Thoracic aorta (tissue), 2 donors: ENCODE measurements at places on chromosomes 12 and 14. TPM values are rescaled to one million over a fixed set of nuclear protein-coding genes. Genes with fewer than 3 reads are reported as not detected.

TSPAN9 gene
- 39.5 TPM for total RNA-seq

PROX2 gene
- not detected for total RNA-seq

PTCSC3 gene
- total RNA-seq: not detected

PARPBP gene
- 2.6 TPM for total RNA-seq

SYCP3 gene
- not detected for total RNA-seq

SOS2 gene
- total RNA-seq: 38.7 TPM

HOXC12 gene
- not detected for total RNA-seq

ZNF664 gene
- 48.2 TPM for total RNA-seq

COX8C gene
- total RNA-seq: not detected
